ENCODE measurements at places on chromosomes 4 and X.

DNA sequence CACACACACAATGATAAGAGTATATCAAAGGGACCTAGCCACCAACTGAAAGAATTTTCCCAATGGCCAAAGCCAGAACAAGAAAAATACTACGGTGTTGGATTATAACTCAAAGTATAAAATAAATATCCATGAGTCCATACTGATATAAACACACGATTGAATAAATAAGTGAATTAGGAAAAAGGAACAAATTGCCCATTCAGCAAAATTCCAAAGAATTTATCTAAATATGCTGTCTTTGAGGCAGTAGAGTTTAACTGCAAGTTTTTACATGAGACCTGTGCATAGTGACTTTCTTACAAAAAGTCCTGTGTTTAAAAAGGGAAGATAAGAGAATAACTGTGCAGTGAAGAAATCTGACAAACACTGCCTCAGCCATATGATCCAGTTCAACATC lies 278.8 kb upstream of the PPARGC1A start:
- no peak for DNase-seq

DNA sequence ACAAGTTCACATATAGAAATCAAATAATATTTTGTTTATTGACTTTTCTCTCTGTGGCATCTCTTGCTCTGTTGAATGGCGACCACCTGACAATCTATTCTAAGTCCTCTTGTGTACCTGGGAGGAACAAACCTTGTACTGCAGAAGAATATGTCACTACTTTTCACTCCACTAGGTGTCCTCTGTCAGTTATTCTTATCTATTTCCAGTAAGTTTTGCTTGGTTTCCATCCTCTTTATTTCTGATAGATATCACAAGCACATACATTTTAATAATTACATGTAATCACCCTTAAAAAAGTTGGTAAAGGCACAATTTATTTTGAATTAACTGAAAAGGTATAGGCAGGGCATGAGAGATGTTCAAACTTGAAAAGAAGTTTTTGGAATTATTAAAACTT lies 238.4 kb downstream of the SNCA start:
- DNase-seq: no peak

DNA sequence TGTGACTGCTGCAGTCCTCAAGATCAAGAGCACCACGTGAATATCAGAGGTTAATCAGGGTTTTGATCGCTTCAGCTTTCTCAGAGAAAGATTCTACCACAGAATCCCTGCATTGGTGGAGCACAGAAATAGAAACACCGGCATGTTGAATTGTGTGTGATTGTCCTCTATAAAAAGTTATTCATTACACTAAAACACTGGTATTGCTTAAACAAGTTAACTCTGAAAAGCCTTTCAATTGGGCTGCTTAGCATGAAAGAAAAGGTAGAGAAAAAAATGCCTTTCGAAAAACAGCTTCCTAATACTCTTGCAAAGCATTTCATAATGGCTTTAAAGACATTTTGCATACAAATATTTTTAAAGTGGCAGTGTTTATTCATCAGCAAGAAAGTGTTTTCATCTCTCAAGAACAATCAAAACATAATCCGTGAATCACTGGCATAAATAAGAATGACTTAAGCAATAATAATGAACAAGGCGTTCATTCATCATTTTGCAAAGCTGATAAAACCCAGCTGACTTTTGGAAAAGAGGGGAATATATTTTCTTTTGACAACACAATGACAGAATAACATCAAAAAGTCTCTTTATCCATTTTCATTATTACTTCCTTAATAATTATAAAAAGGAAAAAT lies 61.1 kb downstream of the HELT start:
- DNase-seq: no peak

DNA sequence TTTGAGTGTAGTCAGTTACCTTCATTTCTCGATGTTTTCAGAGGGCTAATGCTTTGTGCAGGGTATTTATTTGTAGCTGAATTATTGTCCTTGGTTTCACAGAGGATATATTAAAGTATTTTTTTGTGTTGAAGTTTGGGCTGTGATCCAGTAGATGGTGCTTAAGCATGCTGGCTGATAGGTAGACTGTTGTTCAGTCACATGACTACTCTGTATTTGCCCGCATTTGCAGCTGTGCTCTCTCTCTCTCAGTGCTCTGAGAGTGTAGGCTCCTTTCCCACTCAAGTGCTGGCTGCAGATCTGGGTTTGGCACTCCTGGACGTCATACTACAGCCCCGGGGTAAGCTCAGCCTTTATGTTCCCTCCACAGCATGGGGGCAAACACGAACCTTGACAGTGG lies 21.7 kb downstream of the RAB40AL start:
- no peak for DNase-seq

DNA sequence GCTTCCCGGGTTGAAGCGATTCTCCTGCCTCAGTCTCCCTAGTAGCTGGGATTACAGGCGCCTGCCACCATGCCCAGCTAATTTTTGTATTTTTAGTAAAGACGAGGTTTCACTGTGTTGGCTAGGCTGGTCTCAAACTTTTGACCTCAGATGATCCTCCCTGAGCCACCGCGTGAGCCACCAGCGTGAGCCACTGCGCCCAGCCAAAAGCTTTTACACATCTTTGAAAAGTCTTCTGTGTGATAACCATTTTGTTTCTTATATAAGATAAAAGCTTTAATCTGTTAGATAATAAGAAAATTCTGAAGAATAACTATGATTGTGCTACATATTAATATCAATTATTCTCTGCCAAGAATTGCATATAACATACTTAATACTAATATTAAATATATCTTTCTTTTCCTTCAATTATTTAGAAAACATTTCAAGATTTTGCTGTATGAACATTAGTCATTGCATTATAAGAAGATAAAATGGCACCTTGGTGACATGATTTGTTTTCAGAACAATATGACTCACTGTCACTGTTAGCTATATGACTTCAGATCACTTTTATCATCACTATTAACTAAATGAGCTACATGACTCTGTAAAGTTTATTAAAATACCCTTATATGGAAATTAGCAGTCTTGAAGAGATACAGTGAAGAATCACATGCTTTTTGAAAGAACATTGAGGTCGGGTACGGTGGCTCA lies 33.4 kb downstream of the RUFY3 start:
- no peak for DNase-seq

DNA sequence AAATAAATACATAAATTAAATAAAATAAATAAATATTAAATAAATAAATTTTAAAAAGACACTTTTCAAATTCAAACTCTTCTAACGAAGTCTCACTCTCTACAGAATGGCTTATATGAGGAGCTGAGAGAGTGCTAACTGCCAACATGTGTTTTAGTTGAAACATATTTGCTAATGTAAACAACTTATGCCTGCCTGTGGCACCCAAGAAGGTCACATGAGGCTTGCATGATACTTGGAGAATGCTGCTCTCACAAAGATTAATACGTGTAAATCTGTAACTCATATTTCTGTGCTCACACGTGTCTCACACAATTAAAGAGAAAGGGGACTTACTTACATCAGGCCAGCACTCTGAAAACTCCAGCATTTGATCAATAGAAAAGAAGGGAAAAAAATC lies 43.2 kb upstream of the PITX2 start:
- DNase-seq: no peak

Data from stimulated activated CD4-positive, alpha-beta T cell treated with anti-CD3 and anti-CD28 coated beads, Interleukin-1b, Interleukin-23, amount 100 ng/mL, for 1 hour (primary cell).